Activated naive CD4-positive, alpha-beta T cell treated with anti-CD3 and anti-CD28 coated beads for 36 hours (primary cell): ENCODE measurements at places on chromosomes 12 and 14. TPM values are rescaled to one million over a fixed set of nuclear protein-coding genes. Genes with fewer than 3 reads are reported as not detected.

GRCh38 chr12:114248527-114248926 is 157.4 kb downstream of the TBX5 start:
- H3K36me3 ChIP-seq = peaks cover 2% of the 10 kb centered on the region
- DNase-seq = no peak

DNA sequence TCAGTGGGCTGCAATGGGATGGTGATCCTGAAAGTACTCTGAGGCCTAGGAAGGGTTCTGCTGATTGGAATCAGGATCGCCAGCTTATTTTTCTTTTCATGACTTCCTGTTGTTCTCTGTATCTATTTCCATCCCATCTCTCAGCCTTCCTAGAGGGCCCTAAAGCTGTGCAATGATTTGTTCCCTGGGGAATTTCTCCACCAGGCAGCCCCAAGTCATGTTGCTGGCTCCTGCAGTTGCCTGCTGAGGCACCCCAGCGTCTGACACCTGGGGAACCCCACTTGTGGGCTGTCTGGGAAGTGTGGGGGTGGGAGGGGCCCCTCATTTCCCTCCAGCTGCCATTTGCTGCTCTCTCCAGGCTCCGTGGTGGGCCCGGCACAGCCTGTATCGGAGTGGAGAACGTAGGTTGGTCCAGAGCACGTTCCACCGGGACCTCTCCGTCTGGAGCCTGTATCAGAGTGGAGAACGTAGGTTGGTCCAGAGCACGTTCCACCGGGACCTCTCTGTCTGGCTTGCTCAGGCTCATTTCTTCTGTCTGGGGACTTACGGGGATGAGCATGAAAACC is 138.3 kb downstream of the TSPAN9 start:
- peaks cover 1% of the 10 kb centered on the region for H3K27me3 ChIP-seq
- DNase-seq = no peak
- H3K4me1 ChIP-seq = no peaks in the 10 kb centered on the region
- no peak overlapping the region for H3K27ac ChIP-seq

- no peak overlapping the region for H3K4me3 ChIP-seq
- no peak for DNase-seq
- no peak overlapping the region for H3K27ac ChIP-seq
- H3K27me3 ChIP-seq = peaks cover 25% of the 10 kb centered on the region
Observed at GRCh38 chr14:88989911-88990310, 165.5 kb downstream of the TTC8 start.

The IL23A gene
- 9.0 TPM for total RNA-seq

The PRKD1 gene
- not detected for total RNA-seq

- peaks cover 91% of the 10 kb centered on the region for H3K4me1 ChIP-seq
- DNase-seq = no peak
- H3K4me3 ChIP-seq = peak overlapping the region; percentile 71
- H3K36me3 ChIP-seq = peaks cover 37% of the 10 kb centered on the region
- H3K27me3 ChIP-seq = no peaks in the 10 kb centered on the region
- H3K27ac ChIP-seq = peak overlapping the region; percentile 85
Observed at GRCh38 chr14:99217066-99217955, 54.7 kb downstream of the BCL11B start.

DNA sequence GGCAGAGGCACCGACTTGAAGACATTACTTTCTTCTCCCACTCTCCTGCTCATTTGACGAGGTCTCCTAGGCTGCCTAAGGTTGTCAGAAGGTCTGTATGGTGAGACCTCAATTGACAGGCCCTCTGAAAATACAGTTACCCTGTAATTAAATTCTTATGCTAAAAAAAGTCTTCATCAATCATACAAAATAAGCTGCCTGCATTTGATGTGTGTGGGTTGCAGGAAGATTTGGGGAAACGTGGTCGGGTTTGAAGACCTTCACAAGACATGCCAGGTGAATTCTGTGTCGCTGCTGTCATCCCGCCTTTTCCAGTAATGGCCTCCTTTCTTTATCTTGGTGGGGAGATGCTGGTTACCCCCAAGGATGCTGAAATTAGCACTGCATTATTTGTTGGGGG is 299.4 kb downstream of the CACNA1C start:
- H3K4me3 ChIP-seq = no peak overlapping the region
- no peaks in the 10 kb centered on the region for H3K36me3 ChIP-seq

GRCh38 chr12:117658226-117658625 is 296.8 kb upstream of the NOS1 start:
- peaks cover 2% of the 10 kb centered on the region for H3K27me3 ChIP-seq
- H3K4me3 ChIP-seq = no peak overlapping the region
- no peaks in the 10 kb centered on the region for H3K4me1 ChIP-seq
- no peak for DNase-seq

The KLRC2 gene
- not detected for total RNA-seq

The MGAT4C gene
- total RNA-seq = not detected

DNA sequence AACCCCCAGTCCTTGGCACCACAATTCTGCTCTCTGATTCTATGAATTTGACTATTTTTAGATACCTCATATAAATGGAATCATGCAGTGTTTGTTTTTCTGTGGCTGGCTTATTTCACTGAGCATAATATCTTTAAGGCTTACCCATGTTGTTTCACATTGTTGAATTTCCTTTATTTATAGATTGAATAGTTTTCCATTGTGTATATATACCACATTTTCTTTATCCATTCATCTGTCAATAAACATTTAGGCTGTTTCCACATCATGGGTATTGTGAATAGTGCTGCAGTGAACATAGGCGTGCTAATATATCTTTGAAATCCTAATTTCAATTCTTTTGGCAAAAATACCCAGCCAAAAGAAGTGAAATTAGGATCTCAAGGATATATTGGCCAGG is 126.7 kb upstream of the SLC38A2 start:
- no peak overlapping the region for H3K4me3 ChIP-seq
- H3K4me1 ChIP-seq = no peaks in the 10 kb centered on the region
- DNase-seq = no peak
- H3K27me3 ChIP-seq = no peaks in the 10 kb centered on the region
- H3K27ac ChIP-seq = no peak overlapping the region

DNA sequence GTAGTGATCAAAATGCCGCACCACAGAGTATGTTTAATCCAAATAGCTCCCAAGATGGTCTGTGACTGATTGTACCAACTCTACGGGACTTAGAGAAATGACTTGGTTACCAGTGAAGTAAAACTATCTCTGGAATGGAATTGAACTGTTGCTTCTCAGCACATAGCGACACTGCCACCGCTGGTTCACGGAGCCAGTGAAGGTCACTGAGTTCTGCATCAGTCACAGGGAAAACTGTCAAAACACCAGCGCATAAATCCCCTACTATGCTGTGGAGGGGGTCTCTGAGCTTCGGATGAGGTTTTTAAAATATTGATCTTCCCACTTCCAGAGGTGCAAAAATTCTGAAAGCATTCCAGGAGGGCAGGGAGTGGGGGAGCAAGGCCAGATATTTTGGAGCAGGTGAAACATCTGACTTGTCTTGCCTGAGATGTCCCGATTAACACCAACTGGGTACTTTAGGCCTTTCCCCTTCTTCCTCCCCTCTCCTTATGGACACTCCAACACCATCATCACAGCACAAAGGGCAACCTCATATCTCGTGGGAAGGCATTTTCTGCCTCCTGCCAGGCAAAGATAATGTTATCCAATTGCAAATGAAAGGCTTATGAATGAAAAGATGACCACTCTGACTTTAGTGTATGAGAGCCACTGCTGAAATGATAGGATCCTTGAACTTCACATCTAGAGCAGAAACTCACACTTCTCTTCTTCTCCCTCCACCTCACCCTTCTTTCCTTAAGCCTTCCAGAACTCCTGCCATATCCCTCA is 2.0 kb upstream of the PLXNC1 start:
- H3K27ac ChIP-seq = no peak overlapping the region
- peaks cover 2% of the 10 kb centered on the region for H3K36me3 ChIP-seq
- peaks cover 9% of the 10 kb centered on the region for H3K27me3 ChIP-seq
- no peak overlapping the region for H3K4me3 ChIP-seq
- no peak for DNase-seq
- peaks cover 13% of the 10 kb centered on the region for H3K4me1 ChIP-seq

The MYH6 gene
- total RNA-seq = not detected
